ENCODE measurements at places on chromosomes 16 and 17.

DNA sequence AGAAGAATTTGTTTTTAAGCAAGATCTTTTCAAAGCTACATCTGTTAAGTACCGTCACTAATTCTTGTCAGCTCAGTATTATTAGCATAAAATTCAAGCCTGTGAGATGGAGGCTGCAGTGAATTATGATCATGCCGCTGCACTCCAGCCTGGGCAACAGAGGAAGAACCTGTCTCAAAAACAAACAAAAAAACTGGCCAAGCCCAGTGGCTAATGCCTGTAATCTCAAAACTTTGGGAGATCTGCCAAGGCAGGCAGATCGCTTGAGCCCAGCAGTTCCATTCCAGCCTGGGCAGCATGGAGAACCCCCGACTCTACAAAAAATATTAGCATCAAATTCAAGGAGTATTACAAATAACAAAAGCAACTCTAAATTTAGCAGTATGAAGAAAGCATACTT, 88.0 kb downstream of the STXBP4 start:
- no peak for DNase-seq

DNA sequence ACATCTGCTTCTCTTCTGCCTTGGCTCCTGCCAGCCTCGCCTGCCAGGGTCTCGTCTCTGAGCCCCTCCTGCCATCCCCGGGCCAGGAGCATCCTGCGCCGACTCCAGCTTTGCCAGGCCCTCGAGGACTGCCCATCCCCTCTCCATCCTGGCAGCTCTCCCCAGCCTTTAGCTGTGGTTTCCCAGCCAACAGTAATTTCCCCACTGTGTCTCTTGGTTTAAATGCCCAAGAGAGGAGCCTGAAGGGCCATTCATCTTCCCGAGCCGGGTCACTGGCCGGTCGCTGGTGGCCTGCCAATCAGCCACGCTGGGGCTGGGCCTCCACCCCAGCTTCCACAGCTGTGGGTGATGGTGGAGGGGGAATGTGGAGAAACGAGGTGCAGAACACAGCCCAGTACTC, 47.8 kb downstream of the MRC2 start:
- DNase-seq = no peak

- DNase-seq = no peak
Observed at GRCh38 chr17:30209930-30210329, 25.6 kb downstream of the SLC6A4 start.

GRCh38 chr16:20901436-20902112, 1.0 kb downstream of the LYRM1 start:
- DNase-seq = peak; percentile 32
